Tibial nerve (tissue), 4 donors: ENCODE measurements at places on chromosomes 12 and 14. TPM values are rescaled to one million over a fixed set of nuclear protein-coding genes. Genes with fewer than 3 reads are reported as not detected.

- DNase-seq = no peak
These were observed 28.4 kb downstream of the RAD9B start for GRCh38 chr12:110530511-110530910.

The CLSTN3 gene
- 63.8 TPM for total RNA-seq

The TXNRD1 gene
- total RNA-seq = 118 TPM

The KLRC1 gene
- not detected for total RNA-seq

The TSPAN19 gene
- not detected for total RNA-seq

- no peak for DNase-seq
These were observed 48.0 kb downstream of the TMEM116 start for GRCh38 chr12:111964935-111965334.

The ACSM4 gene
- total RNA-seq = not detected

The ESRRB gene
- total RNA-seq = not detected

DNA sequence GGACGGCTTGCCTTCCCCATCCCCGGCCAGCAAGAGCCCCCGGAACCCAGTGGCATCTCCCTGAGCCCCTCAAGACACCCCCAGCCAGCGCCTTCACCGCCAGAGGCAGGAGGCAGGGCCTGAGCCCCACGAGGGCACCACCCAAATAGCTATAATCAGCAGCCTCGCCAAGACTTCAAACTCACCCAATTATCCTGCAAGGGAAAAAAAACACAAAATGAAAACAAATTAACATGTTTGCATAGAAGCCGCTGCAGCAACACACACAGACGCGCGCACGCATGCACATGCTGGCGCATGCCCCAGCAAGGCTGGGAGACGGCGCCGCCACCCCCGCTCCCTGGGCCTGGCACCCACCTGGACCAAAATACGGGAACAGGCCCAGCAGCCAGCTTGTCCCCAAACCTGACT is 15.8 kb downstream of the FAM222A start:
- DNase-seq = no peak

The TCL1B gene
- total RNA-seq = not detected

DNA sequence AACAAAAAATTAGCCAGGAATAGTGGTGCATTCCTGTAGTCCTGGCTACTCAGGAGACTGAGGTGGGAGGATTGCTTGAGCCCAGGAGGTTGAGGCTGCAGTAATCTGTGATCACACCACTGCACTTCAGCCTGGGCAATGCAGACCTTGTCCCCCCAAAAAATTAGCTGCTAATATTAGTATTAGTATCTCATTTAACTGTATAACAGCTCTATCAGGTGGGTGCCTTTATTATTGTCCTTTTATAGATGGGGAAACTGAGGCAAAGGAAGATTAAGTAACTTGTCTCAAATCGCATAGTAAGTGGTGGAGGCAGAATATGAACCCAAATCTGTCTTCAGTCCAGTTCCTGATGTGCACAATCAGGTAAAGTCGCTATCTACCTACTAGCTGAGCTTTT is 142.3 kb upstream of the CRY1 start:
- no peak for DNase-seq

GRCh38 chr12:117750657-117751056 is 218.1 kb downstream of the KSR2 start:
- no peak for DNase-seq

- no peak for DNase-seq
These were observed 298 bp downstream of the CTDSP2 start for GRCh38 chr12:57846285-57846576.

- no peak for DNase-seq
These were observed 20.9 kb downstream of the OAS2 start for GRCh38 chr12:112998987-112999767.

The PDZRN4 gene
- 22.8 TPM for total RNA-seq

- DNase-seq = no peak
These were observed 956 bp downstream of the GNPTAB start for GRCh38 chr12:101829639-101830366.

- no peak for DNase-seq
These were observed 400.5 kb downstream of the ADAMTS20 start for GRCh38 chr12:43151441-43151981.

The INHBC gene
- total RNA-seq = not detected

GRCh38 chr14:76921088-76921399 is 94.8 kb downstream of the LRRC74A start:
- DNase-seq = no peak

The C3AR1 gene
- 9.9 TPM for total RNA-seq

The KRT71 gene
- total RNA-seq = not detected
